GM12878 (cell line): ENCODE measurements at places on chromosomes 1 and 21. TPM values are rescaled to one million over a fixed set of nuclear protein-coding genes. Genes with fewer than 3 reads are reported as not detected.

- no peak overlapping the region for H3K27ac ChIP-seq
- no peak for DNase-seq
- no peak overlapping the region for H3K4me3 ChIP-seq
- H3K27me3 ChIP-seq, result no peaks in the 10 kb centered on the region
- no peaks in the 10 kb centered on the region for H3K36me3 ChIP-seq
Observed at GRCh38 chr1:9846611-9847171, 22.9 kb upstream of the CLSTN1 start.

- H3K27me3 ChIP-seq, result no peaks in the 10 kb centered on the region
- DNase-seq, result peak; percentile 91
- H3K36me3 ChIP-seq, result no peaks in the 10 kb centered on the region
- H3K4me1 ChIP-seq, result peaks cover 73% of the 10 kb centered on the region
Observed at GRCh38 chr1:181134543-181135436, 46.3 kb downstream of the IER5 start.

GRCh38 chr1:156652131-156652991, 10.4 kb downstream of the BCAN start:
- H3K27me3 ChIP-seq, result no peaks in the 10 kb centered on the region
- DNase-seq, result no peak
- peaks cover 9% of the 10 kb centered on the region for H3K4me1 ChIP-seq

CACNA1S gene
- not detected in 2 replicates for total RNA-seq

LUZP1 gene
- 24.0 and 24.8 TPM in 2 replicates for total RNA-seq

OR2L3 gene
- not detected in 2 replicates for total RNA-seq

PODN gene
- 0.10 and 0.11 TPM in 2 replicates for total RNA-seq
